ENCODE measurements at places on chromosomes 11 and 22. TPM values are rescaled to one million over a fixed set of nuclear protein-coding genes. Genes with fewer than 3 reads are reported as not detected.

DNA sequence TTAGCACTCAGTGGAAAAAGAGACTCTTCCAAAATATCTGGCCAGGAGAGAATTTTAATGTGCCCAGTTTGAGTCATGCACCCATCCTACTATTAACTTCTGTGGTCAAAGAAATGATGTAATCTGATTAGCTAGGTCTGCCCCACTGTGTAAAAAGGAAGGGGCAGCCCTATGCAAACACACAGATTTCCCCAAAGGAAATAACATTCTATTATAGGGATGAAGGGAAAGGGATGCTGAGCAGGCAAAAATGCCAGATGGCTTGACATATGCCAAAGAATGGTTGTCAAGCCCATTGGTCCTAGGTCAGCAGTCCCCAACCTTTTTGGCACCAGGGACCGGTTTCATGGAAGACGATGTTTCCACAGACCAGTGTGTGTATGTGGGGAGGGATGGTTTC is 43.3 kb upstream of the PAK1 start:
- no peaks in the 10 kb centered on the region for H3K4me1 ChIP-seq
- no peaks in the 10 kb centered on the region for H3K27me3 ChIP-seq
- H3K36me3 ChIP-seq = no peaks in the 10 kb centered on the region
- no peak for DNase-seq

DNA sequence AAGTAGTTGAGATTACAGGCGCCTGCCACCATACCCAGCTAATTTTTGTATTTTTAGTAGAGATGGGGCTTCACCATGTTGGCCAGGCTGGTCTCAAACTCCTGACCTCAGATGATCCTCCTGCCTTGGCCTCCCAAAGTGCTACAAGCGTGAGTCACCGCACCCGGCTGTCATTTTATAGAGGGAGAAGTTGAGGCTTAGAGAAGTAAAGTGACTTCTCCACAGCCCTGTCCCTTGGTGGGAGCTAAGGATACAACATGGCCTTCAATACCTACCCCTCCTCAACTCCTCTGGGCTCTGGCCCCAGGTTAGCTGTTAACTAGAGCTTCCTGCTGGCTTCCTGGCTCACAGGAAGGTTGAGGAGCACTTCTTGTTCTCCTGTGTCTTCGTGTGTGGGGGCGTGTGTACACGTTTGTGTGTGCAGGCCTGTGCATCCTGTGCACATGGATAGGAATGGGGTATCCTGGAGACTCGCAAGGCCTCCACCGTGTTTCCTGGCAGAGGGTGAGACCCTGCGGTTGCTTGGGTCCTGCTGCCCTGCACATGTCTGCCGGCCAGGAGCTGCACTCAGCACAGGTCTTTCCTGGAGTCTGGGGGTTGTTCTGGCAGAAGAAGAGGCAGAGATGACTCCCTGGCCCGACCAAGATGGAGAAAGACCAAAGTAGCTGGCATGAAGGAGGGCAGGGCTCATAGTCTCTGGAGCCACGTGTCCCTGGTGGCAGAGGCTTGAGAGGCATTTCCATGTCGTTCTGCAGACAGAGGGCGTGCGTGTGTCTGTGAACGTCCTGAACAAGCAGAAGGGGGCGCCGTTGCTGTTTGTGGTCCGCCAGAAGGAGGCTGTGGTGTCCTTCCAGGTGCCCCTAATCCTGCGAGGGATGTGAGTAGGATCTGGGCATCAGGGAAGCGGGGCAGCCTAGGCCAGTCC is 2.4 kb downstream of the SIDT2 start:
- peak; percentile 77 for DNase-seq

DNA sequence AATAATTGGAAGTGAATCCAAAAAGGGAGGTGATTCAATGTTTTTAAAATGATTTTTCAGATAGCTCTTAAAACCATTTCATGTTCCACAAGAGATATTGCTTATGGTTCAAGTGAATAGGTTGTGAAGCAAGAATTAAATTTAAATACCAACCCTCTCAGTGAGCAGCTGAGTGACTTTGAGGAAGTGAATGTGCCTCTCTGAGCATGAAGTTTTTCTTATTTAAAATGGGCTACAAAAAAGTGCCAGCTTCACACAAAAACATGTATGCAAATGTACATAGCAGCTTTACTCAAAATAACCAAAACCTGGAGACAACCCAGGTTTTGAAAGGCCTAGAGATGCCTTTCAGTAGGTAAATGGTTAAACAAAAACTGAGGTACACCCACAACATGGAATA is 35.5 kb upstream of the GAB4 start:
- no peak overlapping the region for H3K27ac ChIP-seq

GRCh38 chr11:104372111-104372510 is 208.2 kb upstream of the PDGFD start:
- H3K27ac ChIP-seq = peak overlapping the region; percentile 63
- no peaks in the 10 kb centered on the region for H3K4me1 ChIP-seq
- H3K36me3 ChIP-seq = no peaks in the 10 kb centered on the region
- H3K4me3 ChIP-seq = no peak overlapping the region
- no peaks in the 10 kb centered on the region for H3K27me3 ChIP-seq

DNA sequence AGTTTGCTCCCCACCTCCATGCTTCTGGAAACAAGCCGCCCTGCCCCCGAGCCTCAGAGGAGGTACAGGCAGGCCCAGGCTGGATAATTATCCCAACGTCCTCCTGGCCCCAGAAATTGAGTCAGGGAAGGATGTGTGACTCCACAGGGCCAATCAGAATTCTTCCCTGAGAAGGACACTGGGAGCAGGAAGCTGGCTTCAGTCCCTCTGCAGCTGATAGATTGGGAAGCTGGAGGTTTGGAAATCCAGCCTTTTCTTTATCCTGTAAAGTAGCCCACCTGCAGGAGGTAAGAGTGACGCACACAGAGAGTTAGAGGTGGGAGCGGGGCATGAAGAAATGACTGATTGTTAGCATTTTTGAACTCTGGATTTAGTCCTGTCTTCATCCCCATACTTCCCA is 97.5 kb upstream of the CD82 start:
- no peaks in the 10 kb centered on the region for H3K36me3 ChIP-seq
- no peaks in the 10 kb centered on the region for H3K4me1 ChIP-seq
- H3K27me3 ChIP-seq = peaks cover 35% of the 10 kb centered on the region
- H3K27ac ChIP-seq = no peak overlapping the region
- no peak for DNase-seq
- H3K4me3 ChIP-seq = no peak overlapping the region

DNA sequence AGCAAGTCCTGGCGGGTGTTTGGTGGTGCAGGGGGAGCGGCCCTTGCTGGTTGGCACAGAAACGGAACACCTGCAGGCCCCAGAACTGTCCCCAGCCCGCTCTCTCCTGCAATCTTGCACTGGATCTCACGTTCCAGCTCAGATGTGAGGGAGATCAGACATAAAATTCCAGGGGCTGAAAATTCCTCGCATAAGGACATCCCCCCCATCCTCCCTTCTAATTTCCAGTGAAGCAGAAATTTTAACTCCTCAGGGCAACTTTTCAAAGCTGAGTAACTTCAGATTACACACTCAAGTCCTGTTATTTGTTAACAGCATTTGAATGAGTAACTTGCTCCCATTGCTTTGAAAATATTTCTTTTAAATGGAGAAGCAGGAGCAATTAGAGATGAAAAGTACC is 40.3 kb upstream of the RASSF10 start:
- no peak overlapping the region for H3K27ac ChIP-seq
- H3K36me3 ChIP-seq = no peaks in the 10 kb centered on the region
- no peak overlapping the region for H3K4me3 ChIP-seq
- DNase-seq = no peak
- no peaks in the 10 kb centered on the region for H3K27me3 ChIP-seq

DNA sequence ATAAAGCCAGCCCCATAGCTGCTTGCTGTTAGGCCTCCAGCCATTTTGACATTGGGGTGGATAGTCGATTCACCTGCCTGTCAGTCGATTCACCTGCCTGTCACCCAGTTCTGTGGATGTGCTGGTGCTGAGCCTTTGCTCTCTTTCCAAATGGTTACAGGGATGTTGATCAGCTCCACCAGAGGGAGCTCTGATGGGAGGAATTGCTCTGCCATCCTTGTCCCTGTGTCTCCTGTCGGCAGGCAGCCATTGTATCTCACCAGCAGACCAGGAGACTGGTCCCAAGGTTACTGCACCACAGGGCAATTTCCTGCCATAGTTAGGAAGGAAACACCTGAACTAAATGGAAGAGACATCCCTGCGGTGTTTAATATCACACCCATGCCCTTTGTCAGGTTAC is 6.1 kb downstream of the MPEG1 start:
- peaks cover 3% of the 10 kb centered on the region for H3K27me3 ChIP-seq
- peak; percentile 60 for DNase-seq
- peaks cover 15% of the 10 kb centered on the region for H3K4me1 ChIP-seq
- H3K36me3 ChIP-seq = peaks cover 18% of the 10 kb centered on the region
- H3K27ac ChIP-seq = no peak overlapping the region

DNA sequence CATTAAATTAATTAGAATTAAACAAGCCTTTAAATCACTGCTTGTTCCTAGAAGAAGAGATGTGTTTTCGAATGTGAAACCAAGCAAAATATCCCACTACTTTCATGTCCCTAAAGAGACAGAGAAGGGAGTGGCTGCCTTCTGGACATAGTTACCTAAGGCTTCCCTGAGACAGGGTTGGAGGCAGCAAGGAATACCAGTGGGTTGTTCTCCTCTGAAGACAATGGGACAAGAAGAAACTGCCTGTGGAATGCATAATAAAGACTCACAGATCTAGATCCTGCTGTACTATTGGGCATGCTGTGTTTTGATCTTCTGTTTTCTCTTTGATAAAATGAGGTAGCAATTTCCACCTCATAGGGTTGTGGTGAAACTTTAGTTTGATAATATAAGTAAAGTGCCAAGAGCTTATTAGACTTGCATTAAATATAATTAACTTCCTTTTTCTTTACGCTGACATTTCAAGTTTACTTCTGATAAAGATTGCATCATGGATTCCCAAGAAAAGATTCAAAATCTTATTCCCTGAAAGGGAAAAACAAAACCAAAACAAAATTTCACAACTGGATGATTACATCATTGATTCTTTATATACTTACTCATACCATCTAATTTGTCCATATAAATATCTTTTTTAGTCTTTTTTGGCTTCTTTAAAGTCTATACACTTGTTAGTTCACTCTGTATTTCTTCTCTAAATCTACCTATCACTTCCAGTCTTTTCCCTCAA is 621.3 kb downstream of the ETS1 start:
- H3K27ac ChIP-seq = peak overlapping the region; percentile 36
- no peaks in the 10 kb centered on the region for H3K27me3 ChIP-seq
- no peaks in the 10 kb centered on the region for H3K36me3 ChIP-seq
- no peak overlapping the region for H3K4me3 ChIP-seq

DNA sequence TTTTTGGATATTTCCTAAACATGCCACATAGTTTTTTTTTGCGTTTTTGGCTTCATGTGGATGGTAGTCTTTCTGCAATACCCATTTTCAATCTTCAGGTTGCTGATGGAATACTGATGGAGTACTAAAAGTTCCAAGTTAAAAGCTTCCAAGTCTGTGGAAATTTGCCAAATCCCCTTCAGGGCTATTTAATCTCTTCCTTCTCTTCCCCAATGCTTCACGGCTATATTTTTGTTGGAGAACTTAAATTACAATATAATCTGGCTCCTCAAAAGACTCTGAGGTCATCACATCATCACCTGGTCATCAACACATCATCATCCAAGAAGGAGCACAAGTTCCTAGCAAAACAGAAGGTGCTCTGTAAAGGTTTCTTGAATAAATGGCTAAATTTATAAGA is 881.0 kb upstream of the TENM4 start:
- no peaks in the 10 kb centered on the region for H3K36me3 ChIP-seq
- no peaks in the 10 kb centered on the region for H3K4me1 ChIP-seq
- no peak overlapping the region for H3K4me3 ChIP-seq
- no peak for DNase-seq
- no peak overlapping the region for H3K27ac ChIP-seq

UBQLN3 gene
- total RNA-seq = not detected

PHLDA2 gene
- 118 TPM for total RNA-seq

DNA sequence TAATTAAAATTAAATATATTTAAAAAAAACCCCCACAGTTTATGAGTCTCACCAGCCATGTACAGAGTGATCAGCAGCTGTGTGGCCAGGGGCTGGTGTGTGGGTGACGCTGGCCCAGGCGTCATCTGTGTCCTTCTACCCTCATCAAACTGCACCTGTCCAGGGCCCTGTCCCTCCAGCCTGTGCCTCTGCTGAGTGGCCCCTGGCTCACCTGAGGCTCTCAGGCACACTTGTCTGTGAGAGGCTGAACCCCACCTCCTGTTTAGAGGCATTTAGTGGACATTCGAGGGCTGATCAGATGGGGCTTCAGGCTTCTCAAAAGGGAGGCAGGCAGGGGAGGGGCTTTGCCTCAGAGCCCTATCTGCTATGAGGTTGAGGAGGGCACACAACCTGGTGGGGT is 29.9 kb upstream of the SMIM38 start:
- H3K36me3 ChIP-seq = no peaks in the 10 kb centered on the region
- no peaks in the 10 kb centered on the region for H3K27me3 ChIP-seq
- no peak overlapping the region for H3K4me3 ChIP-seq
- no peak for DNase-seq
- no peak overlapping the region for H3K27ac ChIP-seq

- DNase-seq = no peak
These were observed 151.5 kb downstream of the CTTN start for GRCh38 chr11:70549796-70550195.

USP28 gene
- 15.8 TPM for total RNA-seq

- no peaks in the 10 kb centered on the region for H3K36me3 ChIP-seq
- peak; percentile 41 for DNase-seq
- H3K4me1 ChIP-seq = peaks cover 17% of the 10 kb centered on the region
- H3K27me3 ChIP-seq = no peaks in the 10 kb centered on the region
- peak overlapping the region; percentile 49 for H3K4me3 ChIP-seq
These were observed 71.8 kb downstream of the PIWIL4 start for GRCh38 chr11:94638902-94639373.

LRRC55 gene
- total RNA-seq = not detected

GRCh38 chr22:37482244-37482643 is 3.9 kb downstream of the MFNG start:
- no peak for DNase-seq
- H3K4me1 ChIP-seq = peaks cover 12% of the 10 kb centered on the region
- no peak overlapping the region for H3K27ac ChIP-seq
- no peaks in the 10 kb centered on the region for H3K27me3 ChIP-seq
- no peak overlapping the region for H3K4me3 ChIP-seq

- H3K4me1 ChIP-seq = no peaks in the 10 kb centered on the region
- peak; percentile 60 for DNase-seq
- peaks cover 6% of the 10 kb centered on the region for H3K36me3 ChIP-seq
- no peak overlapping the region for H3K27ac ChIP-seq
- H3K27me3 ChIP-seq = no peaks in the 10 kb centered on the region
These were observed 10.9 kb downstream of the OMP start for GRCh38 chr11:77113382-77114088.

DNA sequence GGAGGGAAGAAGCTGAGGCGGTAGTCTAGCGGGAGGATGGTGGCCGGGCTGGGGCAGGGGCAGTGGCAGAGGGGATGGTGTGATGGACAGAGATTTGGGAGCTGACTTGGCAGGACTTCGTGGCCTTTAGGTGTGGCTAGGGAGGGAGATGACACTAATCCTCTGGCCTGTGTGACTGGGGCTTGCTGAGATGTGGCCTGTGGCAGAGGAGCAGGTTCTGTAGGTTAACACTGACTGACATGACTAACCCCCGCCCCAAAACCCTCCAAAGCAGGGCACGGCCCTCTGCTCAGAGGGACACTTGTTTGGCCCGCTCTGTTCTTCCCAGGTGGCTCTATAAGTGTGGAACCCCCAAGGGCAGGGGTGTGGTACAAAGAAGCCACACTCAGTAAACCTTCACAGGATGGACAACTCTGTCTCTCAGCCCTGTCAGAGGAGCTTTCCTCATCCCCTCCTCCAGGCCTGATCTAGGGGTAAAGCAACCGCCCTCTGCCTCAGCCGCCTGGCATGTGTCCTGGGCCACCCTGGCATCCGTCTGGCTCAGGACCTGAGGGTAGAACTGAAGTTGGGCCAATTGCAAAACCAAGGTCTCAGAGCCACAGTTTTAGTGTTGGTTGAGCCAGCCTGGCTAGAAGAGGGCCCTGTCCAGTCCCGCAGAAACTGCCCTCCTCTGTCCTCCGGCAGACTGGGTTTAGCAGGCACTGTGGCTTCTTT is 15.6 kb downstream of the TOM1 start:
- peaks cover 33% of the 10 kb centered on the region for H3K36me3 ChIP-seq
- H3K4me1 ChIP-seq = peaks cover 33% of the 10 kb centered on the region
- DNase-seq = no peak

Data from MCF 10A (cell line).